ENCODE measurements at places on chromosomes 12 and 14. TPM values are rescaled to one million over a fixed set of nuclear protein-coding genes. Genes with fewer than 3 reads are reported as not detected.

- peak overlapping the region; percentile 68 for H3K27ac ChIP-seq
- peaks cover 28% of the 10 kb centered on the region for H3K4me1 ChIP-seq
- H3K36me3 ChIP-seq = no peaks in the 10 kb centered on the region
- peak; percentile 55 for DNase-seq
These were observed 802 bp downstream of the SUSD6 start for GRCh38 chr14:69612014-69612782.

The SLC17A8 gene
- not detected for total RNA-seq

The MARS1 gene
- 504 TPM for total RNA-seq

The MAX gene
- total RNA-seq = 81.2 TPM

GRCh38 chr12:116266631-116267349, 10.7 kb downstream of the MED13L start:
- no peaks in the 10 kb centered on the region for H3K27me3 ChIP-seq
- H3K27ac ChIP-seq = no peak overlapping the region
- no peak overlapping the region for H3K4me3 ChIP-seq
- peaks cover 59% of the 10 kb centered on the region for H3K4me1 ChIP-seq

DNA sequence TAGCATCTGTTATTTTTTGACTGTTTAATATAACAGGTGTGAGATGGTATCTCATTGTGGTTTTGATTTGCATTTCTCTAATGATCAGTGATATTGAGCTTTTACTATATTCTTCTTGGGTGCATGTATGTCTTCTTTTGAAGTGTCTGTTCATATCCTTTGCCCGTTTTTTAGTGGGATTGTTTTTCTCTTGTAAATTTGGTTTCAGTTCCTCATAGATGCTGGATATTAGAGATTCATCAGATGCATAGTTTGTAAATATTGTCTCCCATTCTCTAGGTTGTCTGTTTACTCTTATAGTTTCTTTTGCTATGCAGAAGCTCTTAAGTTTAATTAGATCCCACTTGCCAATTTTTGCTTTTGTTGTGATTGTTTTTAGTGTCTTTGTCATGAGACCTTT, 48.9 kb upstream of the NEDD1 start:
- no peak overlapping the region for H3K27ac ChIP-seq
- peaks cover 13% of the 10 kb centered on the region for H3K27me3 ChIP-seq
- H3K4me1 ChIP-seq = no peaks in the 10 kb centered on the region
- no peak overlapping the region for H3K4me3 ChIP-seq
- no peak for DNase-seq
- H3K36me3 ChIP-seq = no peaks in the 10 kb centered on the region

The PLCZ1 gene
- total RNA-seq = not detected

GRCh38 chr12:69000540-69001243, 67.7 kb upstream of the CPM start:
- no peaks in the 10 kb centered on the region for H3K27me3 ChIP-seq
- H3K4me1 ChIP-seq = no peaks in the 10 kb centered on the region
- DNase-seq = no peak
- H3K4me3 ChIP-seq = no peak overlapping the region
- no peak overlapping the region for H3K27ac ChIP-seq

The TIMELESS gene
- 75.9 TPM for total RNA-seq

- DNase-seq = peak; percentile 72
- H3K27me3 ChIP-seq = peaks cover 3% of the 10 kb centered on the region
- H3K4me3 ChIP-seq = no peak overlapping the region
- H3K4me1 ChIP-seq = no peaks in the 10 kb centered on the region
These were observed 286.9 kb upstream of the PRKD1 start for GRCh38 chr14:30214461-30215090.

GRCh38 chr12:91854725-91855124, 290.9 kb downstream of the BTG1 start:
- no peak overlapping the region for H3K4me3 ChIP-seq
- H3K4me1 ChIP-seq = no peaks in the 10 kb centered on the region
- no peaks in the 10 kb centered on the region for H3K27me3 ChIP-seq
- DNase-seq = no peak
- no peaks in the 10 kb centered on the region for H3K36me3 ChIP-seq
- H3K27ac ChIP-seq = no peak overlapping the region

DNA sequence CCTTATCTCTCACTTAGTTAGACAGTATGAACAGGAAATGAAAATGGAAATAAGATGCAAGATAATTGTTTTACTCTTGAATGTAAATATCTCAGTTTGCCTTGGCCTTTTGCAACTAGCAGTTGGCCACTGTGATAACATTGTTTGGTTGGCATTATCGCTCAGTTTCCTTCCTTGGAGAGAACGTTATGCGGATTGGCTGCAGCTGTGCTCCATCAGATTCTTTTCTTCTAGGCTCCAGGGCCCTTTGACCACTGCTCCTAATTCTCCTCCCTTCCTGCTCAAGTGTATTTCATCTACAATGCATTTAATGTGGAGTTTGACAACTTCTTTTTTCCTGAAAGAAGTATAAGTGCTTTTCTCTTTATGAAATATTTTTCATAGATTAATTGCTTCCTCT, 284.2 kb downstream of the ADAMTS20 start:
- H3K27me3 ChIP-seq = no peaks in the 10 kb centered on the region
- no peaks in the 10 kb centered on the region for H3K4me1 ChIP-seq
- no peak overlapping the region for H3K27ac ChIP-seq
- no peak overlapping the region for H3K4me3 ChIP-seq

DNA sequence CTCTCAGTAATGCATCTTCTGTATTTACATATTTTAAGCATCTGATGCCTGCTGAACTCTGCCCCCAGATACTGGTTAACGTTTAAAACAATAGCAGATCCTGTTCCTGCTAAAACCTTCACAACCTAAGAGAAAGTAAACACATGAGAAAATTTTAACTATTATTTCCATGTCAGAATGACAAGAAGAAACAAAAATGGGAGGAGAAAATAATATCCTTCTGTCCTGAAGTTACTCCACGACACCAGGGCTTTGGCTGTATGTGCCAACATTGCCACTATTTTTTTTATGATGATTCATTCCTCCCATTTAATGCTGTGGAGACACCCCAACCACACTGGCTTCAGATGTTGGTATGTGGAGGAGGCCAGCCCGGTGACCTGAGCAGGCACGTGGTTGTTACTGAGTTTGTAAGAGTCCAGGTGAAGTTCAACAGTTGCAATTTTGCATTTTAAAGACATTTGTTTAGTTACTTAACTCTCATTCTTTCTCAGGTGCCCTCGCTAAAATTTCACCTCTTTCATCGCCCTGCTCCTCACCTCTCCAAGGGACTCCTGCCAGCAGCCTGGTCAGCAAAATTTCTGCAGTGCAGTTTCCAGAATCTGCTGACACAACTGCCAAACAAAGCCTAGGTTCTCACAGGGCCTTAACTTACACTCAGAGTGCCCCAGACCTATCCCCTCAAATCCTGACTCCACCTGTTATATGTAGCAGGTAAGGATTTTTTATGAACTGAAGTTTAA, 65.5 kb upstream of the SLCO1C1 start:
- H3K4me3 ChIP-seq = no peak overlapping the region
- H3K27me3 ChIP-seq = peaks cover 17% of the 10 kb centered on the region
- H3K27ac ChIP-seq = no peak overlapping the region
- no peak for DNase-seq
- no peaks in the 10 kb centered on the region for H3K36me3 ChIP-seq
- H3K4me1 ChIP-seq = peaks cover 5% of the 10 kb centered on the region

The PELI2 gene
- 5.5 TPM for total RNA-seq

- H3K27ac ChIP-seq = no peak overlapping the region
- H3K36me3 ChIP-seq = no peaks in the 10 kb centered on the region
- DNase-seq = peak; percentile 70
- no peak overlapping the region for H3K4me3 ChIP-seq
- no peaks in the 10 kb centered on the region for H3K27me3 ChIP-seq
These were observed 42.4 kb upstream of the SGPP1 start for GRCh38 chr14:63770187-63770807.

The KRT74 gene
- not detected for total RNA-seq

- H3K36me3 ChIP-seq = no peaks in the 10 kb centered on the region
- H3K27me3 ChIP-seq = peaks cover 22% of the 10 kb centered on the region
- H3K27ac ChIP-seq = no peak overlapping the region
- DNase-seq = no peak
These were observed 19.3 kb downstream of the ASCL1 start for GRCh38 chr12:102976609-102977280.

DNA sequence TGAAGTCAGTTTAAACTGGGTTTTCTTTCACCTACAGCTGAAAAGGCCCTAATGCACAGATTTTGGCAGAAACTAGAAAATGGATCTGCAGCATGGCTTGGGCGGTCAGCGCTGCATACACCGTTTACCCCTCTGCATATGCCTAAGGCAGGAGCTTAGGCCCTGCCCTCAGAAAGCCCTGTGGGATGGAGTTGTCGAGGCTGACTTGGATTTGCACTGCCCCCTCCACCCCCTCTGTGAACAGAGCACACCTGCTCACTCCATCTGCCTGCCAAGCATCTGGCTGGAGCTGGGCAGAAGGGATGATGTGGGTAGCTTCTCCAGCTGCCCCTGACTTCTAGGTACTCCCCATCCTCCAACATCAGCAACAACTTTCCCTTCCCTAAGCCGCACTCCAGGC, 41.9 kb downstream of the TTC7B start:
- no peak overlapping the region for H3K4me3 ChIP-seq
- no peak for DNase-seq
- H3K27ac ChIP-seq = no peak overlapping the region
- peaks cover 4% of the 10 kb centered on the region for H3K36me3 ChIP-seq
- no peaks in the 10 kb centered on the region for H3K4me1 ChIP-seq

- no peaks in the 10 kb centered on the region for H3K36me3 ChIP-seq
- H3K27me3 ChIP-seq = no peaks in the 10 kb centered on the region
- no peak overlapping the region for H3K27ac ChIP-seq
- peak; percentile 35 for DNase-seq
- H3K4me3 ChIP-seq = no peak overlapping the region
These were observed 19.7 kb downstream of the PTPN21 start for GRCh38 chr14:88535149-88535548.

- no peaks in the 10 kb centered on the region for H3K27me3 ChIP-seq
- no peak overlapping the region for H3K27ac ChIP-seq
- H3K4me1 ChIP-seq = no peaks in the 10 kb centered on the region
These were observed 22.0 kb upstream of the TMEM106C start for GRCh38 chr12:47941475-47941780.

GRCh38 chr12:24081092-24081529, 131.6 kb upstream of the SOX5 start:
- H3K27ac ChIP-seq = no peak overlapping the region
- no peaks in the 10 kb centered on the region for H3K36me3 ChIP-seq
- H3K27me3 ChIP-seq = no peaks in the 10 kb centered on the region
- H3K4me3 ChIP-seq = no peak overlapping the region

DNA sequence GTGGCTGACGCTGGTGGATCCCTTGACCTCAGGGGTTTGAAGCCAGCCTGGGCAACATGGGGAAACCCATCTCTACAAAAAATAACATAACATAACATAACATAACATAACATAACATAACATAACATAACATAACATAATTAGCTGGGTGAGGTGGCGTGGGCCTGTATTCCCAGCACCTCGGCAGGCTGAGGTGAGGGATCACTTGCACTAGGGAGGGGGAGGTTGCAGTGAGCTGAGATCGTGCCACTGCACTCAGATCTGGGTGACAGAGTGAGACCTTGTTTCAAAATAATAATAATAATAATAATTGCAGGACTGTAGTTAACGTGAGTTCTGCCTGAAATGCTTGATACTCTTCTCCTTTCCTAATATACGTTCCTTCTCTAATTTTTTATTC, 1.3 kb downstream of the MAGOHB start:
- no peaks in the 10 kb centered on the region for H3K27me3 ChIP-seq
- no peak overlapping the region for H3K27ac ChIP-seq
- peak overlapping the region; percentile 77 for H3K4me3 ChIP-seq
- DNase-seq = no peak

DNA sequence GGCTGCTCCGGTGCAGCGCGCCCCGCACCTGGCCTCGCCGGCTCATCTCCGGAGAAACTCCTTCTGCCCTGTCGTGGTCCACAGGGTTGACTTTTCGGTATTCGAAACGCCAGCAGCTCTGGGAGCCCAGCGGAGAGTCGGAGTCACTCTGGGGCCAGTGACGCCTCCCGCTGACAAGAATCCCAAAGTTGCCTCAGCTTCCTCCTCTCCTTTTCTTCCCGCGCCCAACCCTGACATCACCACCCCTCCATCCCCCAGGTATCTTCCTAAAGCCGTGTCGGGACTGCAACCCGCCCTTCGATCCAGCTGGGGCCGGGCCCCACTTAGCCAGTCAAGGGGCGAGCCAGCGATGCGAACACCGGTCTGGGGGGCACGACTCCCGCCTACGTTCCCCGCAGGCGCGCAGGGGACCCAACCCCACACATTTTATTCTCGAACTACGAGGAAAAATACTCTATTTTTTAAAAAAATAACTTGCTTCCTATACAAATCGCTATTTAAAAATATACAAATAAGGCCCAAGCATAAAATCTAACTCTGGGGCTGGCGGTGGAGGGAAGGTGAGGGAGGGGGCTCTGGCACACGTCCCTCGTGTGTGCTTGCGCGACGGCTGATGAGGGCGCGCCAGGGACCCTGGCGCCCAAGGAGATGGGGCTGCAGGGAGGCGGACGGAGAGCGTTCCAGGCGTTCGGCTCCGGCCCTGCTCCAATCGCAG, 2.1 kb downstream of the NKX2-8 start:
- H3K27ac ChIP-seq = no peak overlapping the region
- no peak for DNase-seq
- peaks cover 59% of the 10 kb centered on the region for H3K27me3 ChIP-seq
- peak overlapping the region; percentile 55 for H3K4me3 ChIP-seq

The GSKIP gene
- 21.3 TPM for total RNA-seq

The SMOC1 gene
- total RNA-seq = not detected

DNA sequence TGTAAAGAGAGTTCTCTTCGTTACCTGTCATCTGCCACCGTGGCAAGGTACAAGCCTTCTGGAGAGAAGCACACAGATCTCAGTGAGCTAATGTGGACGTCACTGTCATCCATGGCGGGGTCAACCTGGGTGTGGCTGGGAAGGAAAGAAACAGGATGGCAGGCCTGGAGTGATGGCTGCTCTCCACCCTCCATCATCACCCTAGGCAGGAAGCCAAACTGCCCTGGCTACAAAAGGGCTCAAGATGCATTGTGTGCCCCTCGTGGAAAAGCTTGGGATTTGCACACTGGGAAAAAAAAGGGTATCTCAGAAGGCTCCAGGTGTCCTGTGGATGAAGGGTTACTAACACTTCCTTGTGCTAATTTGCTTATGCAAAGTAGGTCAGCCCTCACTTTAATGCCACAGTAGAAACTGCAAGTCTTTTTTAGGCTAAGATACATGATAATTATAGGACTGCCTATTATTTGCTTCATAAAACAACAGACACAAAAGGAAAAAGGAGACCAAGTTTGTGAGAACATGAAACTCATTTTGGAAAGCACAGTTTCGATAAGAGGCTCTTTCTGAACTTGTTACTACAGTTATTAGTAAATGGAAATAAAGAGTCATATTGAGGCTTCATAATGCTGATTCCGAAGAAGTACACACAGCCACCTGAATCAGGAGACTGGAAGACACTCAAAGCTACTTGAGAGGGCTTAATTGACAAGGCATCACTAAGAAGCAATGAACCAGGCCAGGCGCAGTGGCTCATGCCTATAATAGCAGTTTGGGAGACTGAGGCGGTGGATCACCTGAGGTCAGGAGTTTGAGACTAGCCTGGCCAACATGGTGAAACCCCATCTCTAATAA, 18.9 kb downstream of the RFC5 start:
- no peak overlapping the region for H3K4me3 ChIP-seq
- H3K36me3 ChIP-seq = peaks cover 93% of the 10 kb centered on the region
